ENCODE measurements at places on chromosomes 5 and 9. TPM values are rescaled to one million over a fixed set of nuclear protein-coding genes. Genes with fewer than 3 reads are reported as not detected.

ANKRD20A1 gene
- total RNA-seq, result 0.16 TPM

CCDC112 gene
- total RNA-seq, result 4.9 TPM

ZFP37 gene
- total RNA-seq, result 1.0 TPM

PTGES gene
- total RNA-seq, result 5.1 TPM

PCDHA4 gene
- total RNA-seq, result 0.16 TPM

NEK6 gene
- 83.9 TPM for total RNA-seq

SIT1 gene
- not detected for total RNA-seq

MRPS30 gene
- 64.3 TPM for total RNA-seq

ENC1 gene
- total RNA-seq, result 120 TPM

PGM5 gene
- not detected for total RNA-seq

PCDHGA9 gene
- 6.1 TPM for total RNA-seq

C5 gene
- 1.5 TPM for total RNA-seq

NR2F1-AS1 gene
- 6.5 TPM for total RNA-seq

ATP10B gene
- not detected for total RNA-seq

SLC36A2 gene
- total RNA-seq, result not detected

XRCC4 gene
- total RNA-seq, result 6.4 TPM

All from mesangial cell (primary cell).